Gastroesophageal sphincter (tissue), 4 donors: ENCODE measurements at places on chromosomes 1 and 21. TPM values are rescaled to one million over a fixed set of nuclear protein-coding genes. Genes with fewer than 3 reads are reported as not detected.

GRCh38 chr1:21666576-21667320 is 2.4 kb downstream of the RAP1GAP start:
- no peak for ATAC-seq

DNA sequence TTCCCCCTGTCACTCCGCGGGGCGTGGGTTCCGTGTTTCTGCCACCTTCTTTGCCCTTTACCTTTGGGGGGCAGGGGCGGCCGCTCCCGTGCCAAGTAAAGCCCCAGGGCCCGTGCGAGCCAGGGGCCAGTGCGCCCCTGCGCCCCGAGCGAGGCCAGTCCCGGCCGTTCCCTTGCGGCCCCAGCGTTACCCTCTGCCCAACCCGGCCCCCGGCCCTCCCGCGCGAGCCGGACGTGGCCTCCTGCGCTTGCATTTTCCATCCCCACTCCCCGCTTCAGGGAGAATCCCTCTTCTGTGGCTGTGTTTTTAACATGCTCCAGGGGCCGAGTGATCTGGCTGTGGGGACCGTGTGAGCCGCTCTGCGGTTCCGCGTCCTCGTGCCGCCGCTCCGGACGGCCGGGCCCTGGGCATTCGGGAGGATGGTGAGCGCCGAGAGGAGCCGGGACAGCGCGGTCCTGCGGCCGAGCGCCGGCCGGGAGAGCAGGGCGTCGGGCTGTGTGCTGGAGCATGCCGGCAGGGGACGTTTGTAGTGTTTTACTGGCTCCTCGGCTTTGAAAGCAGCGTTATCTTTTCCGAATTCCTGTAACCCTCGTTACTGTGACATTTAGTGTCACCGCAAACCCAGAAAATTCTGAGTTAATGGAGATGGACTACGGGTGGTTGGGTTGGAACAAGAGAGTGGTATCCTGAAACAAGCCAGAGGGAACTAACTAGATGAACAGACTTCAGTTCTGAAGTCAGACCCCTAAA is 1.0 kb downstream of the GALNT2 start:
- ATAC-seq = no peak

- ATAC-seq = no peak
These were observed 75.4 kb downstream of the PTPRC start for GRCh38 chr1:198714271-198714670.

- no peak for ATAC-seq
These were observed 346.0 kb downstream of the MATN1 start for GRCh38 chr1:30377230-30378002.

GRCh38 chr1:182215764-182216163 is 154.3 kb upstream of the ZNF648 start:
- no peak for ATAC-seq

- ATAC-seq = no peak
These were observed 268.4 kb upstream of the USP24 start for GRCh38 chr1:55483523-55483922.

- ATAC-seq = no peak
These were observed 687 bp upstream of the RASSF5 start for GRCh38 chr1:206506405-206507283.

- ATAC-seq = no peak
These were observed 36.8 kb upstream of the KIF1B start for GRCh38 chr1:10173582-10173981.

DNA sequence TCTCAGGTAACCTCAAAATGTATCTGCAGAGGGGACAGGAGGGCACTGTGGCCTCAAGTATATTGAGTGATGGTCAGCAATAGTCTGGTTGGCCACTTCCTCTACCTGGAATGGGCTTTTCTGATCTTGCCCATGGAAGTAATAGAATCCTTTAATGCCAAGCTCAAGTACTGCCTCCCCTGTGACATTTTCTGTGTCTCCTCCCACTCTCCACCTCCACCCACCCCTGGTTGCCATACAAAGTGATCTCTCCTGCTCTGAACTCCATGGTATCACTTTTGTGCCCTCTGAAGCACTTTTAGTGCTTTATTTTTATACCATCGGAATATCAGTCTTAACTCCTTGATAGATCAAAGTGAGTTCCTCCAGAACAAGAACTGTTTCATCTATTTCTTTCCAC is 9.2 kb upstream of the NOS1AP start:
- ATAC-seq = no peak

DNA sequence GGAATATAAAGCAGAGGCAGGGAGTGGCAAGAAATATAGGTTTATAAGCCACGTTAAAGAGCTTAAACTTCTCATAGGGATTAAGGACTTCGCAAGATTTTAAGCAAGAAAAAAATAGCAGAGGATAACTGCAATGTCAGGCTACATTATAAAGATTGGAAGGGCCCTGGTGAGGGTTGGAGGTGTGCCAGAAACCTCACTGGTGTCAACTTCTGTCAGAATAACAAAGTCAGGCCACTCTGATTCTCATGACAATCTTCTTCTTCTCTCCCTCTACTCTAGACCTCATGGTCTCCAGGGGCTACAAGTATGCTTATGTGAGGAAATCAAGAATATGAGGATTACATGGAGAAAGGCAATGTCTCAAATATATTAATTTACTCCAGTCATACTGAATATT is 32.6 kb upstream of the FMO2 start:
- ATAC-seq = no peak

- no peak for ATAC-seq
These were observed 23.3 kb upstream of the S100A7 start for GRCh38 chr1:153483776-153484175.

DNA sequence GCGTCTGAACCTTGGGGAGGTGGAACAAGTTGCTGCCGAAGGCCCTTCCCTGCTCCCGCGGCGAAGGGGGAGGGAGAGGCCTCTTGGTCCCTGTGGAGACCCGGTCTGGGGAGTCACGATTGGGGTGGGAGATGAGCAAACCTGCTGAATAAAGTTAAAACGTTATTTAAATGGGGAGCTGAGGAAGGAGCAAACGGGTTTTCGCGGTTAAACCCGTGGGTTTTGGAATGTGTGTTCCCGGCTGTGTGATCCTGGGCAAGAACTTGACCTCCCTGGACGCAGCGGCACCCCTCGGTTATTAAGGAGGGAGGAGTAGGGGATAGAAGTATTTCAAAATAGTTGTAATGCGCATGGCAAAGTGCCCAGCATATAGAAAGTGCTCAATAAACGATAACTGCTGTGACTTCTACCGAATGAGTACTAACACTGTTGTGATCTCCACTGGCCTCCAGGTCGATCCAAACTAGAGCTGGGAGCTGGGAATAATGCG is 3.4 kb downstream of the FAM110D start:
- ATAC-seq = no peak

- ATAC-seq = no peak
These were observed 338.8 kb downstream of the PLA2G4A start for GRCh38 chr1:187167555-187167954.

DNA sequence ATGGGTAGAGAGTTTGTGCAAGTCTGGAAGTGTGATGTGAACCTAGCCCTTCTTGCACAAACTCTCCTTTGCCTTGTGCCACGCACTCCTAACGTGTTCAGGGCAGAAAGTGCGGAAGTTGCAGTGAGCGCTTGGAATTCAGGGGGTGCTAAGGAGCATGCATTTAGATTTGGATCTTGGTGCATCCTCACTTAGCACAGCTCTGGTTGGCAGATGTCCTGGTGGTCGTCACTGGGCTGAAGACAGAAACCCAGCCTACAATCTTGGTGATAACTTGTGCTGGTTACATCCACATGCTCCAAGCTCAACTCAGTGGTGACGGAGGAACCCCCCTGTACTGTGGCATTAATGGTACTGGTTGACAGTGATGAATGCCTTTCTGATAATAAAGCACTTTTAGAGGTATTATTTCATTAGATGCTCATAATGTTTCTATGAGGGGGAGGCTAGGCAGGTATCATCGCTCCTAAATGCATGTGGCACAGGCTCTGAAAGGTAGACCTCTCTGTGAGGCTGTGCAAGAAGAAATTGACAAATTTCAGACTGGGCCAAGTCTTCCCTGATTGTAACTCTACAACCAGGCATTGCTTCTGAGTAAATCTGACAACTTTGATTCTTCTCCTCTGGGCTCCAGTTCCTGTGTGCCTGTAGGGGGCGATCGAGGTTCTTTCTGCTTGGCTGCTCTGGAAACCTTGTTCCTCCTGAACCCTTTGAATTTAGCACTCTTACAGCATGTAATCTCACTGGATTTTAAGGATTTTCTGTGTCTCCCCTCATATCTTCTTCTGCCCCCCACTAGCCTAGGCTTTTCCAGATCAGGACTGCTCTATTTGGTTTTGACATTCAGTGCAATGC is 40.6 kb downstream of the MAPKAPK2 start:
- no peak for ATAC-seq

DNA sequence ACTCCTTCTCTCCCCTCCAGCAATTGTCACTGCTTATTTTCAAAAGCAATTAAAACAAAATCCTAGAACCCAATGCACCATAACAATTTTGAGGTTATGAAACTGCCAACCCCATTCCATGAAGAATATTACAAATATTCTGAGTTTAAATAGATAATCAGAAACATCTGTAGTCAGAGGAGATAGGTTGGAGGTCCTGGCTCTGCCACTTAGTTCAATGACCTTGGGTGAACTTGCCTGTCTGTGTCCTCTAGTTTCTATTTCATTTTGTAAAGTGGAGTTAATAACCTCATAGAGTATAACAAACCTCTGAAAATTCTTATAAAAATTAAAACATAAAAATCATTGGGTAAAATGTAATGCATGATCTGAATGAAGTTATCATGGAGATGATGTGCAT is 164.6 kb downstream of the KCTD3 start:
- ATAC-seq = no peak

DNA sequence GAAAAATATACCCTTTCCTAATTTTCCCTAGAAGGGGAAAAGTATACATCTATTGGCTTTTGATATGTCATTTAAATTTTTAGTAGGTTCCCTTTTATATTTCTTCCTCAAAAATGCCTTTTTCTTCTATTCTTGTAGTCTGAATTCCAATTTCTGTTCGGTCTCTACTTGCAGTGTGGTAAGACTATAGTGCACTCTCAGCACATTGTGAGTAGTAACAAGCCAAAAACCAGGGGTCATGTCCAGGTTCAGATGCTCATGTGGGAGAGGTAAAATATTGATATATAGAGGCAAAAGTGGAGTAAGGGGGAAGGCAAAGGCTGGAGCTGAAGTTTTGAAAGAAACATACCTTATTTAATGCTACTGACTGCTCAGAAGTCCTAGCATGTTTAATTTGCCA is 4.0 kb upstream of the FCGR2A start:
- ATAC-seq = no peak

- no peak for ATAC-seq
These were observed 19.1 kb downstream of the PROX1 start for GRCh38 chr1:214006845-214007244.

DNA sequence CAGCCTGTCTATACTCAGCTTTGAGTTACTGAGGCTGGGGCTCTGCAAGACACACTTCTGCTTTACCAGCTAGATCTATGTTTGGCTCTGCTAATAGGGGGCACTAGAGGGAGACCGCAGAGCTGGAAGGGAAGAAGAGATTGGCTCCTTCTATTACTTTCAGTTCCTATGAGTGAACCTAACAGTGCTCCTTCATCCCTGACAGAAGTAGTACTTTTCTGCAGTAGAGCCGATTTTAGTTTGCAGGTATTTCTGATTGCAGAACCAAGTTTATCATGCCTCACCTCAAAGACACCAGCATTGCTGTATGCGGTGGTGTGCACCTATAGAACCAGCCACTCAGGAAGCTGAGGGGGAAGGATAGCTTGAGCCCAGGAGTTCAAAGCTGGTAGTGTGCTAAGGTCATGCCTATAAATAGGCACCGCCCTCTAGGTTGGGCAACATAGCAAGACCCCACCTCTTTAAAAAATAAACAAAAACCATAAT is 5.7 kb upstream of the ZDHHC18 start:
- ATAC-seq = no peak

The ZBTB48 gene
- 13.8 TPM for total RNA-seq

The CD1E gene
- total RNA-seq = not detected

The TEDDM1 gene
- total RNA-seq = not detected

The RUNX3 gene
- total RNA-seq = 0.62 TPM
